ENCODE measurements at places on chromosomes 11 and 22. TPM values are rescaled to one million over a fixed set of nuclear protein-coding genes. Genes with fewer than 3 reads are reported as not detected.

DNA sequence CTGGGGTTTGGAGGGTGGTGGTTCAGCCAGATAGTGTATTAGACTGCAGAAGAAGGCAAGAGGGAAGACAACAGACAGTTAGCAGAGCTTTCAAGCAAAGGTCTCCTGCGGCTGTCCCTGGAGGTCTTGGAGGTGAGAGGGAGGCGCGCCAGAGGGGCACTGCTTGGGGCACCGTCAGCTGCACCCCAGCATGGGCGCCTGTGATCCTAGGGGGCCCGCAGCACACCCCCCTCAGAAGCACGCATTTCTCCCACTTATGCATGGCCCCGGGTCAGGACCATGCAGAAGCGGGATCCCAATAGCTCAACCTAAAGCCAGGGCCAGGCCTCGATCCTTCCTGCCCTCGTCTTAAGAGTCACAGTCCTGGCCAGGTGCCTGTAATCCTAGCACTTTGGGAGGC lies 26.5 kb downstream of the FGF4 start:
- no peak for DNase-seq

GRCh38 chr11:27331981-27332380 lies 31.0 kb downstream of the CCDC34 start:
- peak; percentile 27 for DNase-seq

DNA sequence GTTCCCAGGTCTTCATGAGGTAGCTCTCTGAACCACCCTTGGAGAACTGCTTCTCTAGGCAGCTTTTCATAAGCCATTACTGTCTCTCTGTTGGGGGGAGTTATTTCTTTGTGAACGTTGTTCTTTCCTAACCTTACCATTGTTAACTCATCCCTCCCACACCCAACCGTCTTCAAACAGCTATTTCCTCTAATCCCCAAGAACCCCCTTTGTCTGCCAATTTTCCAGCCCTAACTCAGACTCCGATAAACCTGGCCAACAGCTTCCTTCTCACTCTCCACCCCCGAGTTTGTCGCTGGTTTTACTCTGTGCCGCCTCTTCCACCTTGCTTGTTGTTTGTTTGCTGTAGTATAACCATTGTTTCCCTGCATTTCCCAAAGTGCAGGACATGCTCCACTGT lies 131.5 kb downstream of the CCDC34 start:
- peak; percentile 64 for DNase-seq

GRCh38 chr11:8598506-8598905 lies 4.5 kb upstream of the STK33 start:
- DNase-seq = no peak

GRCh38 chr11:16110886-16111285 lies 245.5 kb downstream of the SOX6 start:
- DNase-seq = no peak

GRCh38 chr11:1884303-1884700 lies 7.4 kb downstream of the PRR33 start:
- no peak for DNase-seq

- DNase-seq = no peak
Observed at GRCh38 chr22:25366408-25366807, 147.0 kb downstream of the CRYBB2 start.

DNA sequence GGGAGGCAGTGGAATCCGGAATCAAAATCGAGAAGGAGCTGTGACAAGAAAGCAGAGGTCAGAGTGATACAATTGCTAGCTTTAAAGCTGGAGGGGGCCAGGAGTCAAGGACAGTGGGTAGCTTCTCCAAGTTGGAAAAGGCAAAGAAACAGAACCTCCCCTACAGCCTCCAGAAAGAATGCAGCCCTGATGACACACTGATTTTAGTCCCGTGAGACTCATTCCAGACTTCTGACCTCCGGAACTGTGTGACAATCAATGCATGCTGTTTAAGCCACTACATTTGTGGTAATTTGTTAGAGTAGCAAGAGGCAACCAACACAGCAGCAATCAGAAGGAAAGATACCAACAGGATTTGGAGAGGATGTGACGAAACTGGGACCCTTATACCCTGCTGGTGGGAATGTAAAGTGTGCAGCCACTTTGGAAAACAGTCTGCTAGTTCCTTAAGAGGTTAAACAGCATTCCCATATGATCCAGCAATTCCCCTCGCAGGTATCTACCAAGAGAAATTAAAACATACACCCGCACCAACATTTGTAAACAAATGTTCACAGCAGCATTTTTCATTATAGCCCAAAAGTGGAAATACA lies 66.7 kb downstream of the DSCAML1 start:
- peak; percentile 9 for DNase-seq

- DNase-seq = peak; percentile 83
Observed at GRCh38 chr11:72738199-72739141, 13.7 kb downstream of the ARAP1 start.

GRCh38 chr11:122599434-122599833 lies 56.1 kb upstream of the UBASH3B start:
- DNase-seq = no peak

DNA sequence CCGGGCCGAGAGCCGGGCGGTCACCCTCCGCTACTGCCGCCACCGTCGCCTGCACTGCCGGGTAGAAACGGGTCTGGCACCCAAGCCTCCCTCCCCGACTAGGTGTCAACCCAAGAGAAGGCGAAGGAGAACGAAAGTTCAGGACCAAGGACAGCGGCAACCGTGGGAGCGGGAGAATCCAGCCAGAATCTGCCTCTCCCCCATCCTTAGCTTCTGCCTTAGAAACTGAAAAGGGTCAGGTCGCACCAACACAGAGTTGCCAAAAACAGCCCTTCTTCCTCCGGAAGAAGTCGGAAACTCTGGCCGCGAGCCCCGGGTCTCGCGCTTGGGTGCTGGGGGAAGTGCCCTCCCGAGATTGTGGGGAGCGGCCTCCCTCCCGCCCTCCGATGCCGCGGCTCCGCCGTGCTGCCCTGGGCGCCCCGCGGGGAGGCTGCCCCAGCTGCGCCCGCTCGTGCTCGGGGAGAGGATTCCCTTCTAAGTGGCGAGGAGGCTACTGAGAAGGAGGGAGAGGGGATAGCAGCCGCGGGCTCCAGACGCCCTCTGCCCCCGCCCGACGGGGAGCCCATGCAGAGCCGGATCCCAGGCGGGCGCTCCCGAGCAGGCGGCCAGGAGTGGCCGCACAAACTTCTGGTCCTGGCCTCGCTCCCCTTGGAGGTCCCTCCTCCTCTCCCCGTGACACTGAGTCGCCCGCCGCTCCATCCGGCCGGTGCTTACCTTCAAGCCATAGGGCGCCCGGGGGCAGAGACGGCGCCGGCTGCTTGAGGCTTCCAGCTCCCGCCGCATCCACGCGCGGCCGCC lies 637 bp downstream of the DRD2 start:
- DNase-seq = peak; percentile 78

GRCh38 chr22:35629406-35630216 lies 12.5 kb upstream of the MB start:
- peak; percentile 98 for DNase-seq

DNA sequence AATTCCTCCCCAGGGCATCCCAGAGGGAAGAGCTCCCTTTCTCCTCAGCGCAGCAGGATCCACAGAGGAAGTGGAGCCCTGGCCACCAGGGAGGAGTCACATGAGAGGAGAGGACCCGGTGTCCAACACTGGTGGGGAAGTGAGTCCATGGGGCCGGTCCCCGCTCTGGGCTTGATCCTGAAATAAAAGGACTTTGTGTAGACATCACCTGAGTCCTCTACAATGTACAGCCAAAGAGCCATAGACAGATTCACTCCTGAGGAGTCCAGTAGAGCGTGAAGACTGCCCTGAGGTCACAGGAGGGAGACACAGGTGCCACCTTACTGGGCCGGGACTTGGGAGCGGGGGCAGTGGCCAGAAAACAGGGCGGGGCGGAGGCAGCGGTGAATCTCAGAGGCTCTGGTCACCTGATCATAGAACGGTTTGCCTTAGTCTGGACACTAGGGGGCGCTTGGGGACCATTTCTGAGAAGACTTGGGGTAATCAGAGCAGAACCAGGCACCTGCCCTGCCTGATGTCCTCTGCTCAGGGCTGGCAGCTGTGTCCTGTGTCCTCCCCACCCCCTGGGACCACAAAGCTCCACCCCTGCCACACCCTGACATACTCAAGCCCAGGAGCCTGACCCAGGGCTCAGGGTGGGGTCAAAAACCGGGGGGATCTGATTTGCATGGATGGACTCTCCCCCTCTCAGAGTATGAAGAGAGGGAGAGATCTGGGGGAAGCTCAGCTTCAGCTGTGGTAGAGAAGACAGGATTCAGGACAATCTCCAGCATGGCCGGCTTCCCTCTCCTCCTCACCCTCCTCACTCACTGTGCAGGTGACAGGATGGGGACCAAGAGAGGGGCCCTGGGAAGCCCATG lies 112.7 kb downstream of the VPREB1 start:
- peak; percentile 78 for DNase-seq

- no peak for DNase-seq
Observed at GRCh38 chr22:22770881-22771280, 116.7 kb upstream of the IGLL5 start.

DNA sequence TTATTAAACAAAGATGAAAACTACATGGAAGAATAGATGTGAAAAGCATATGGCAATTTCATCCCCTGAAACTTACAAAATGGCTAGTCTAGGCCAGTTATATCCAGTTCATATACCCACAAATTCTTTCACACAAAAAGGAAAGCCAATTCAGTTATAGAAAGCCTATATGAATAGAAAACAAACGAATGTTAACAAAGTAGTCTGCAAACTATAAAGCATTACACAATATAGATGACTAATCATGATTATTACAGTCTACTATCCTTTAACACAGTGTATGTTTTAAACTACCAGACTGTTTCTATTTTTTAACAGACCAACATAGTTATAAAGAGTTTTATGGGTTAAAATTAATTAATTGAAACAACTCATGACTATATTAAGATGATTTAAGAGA lies 12.1 kb downstream of the DCUN1D5 start:
- DNase-seq = peak; percentile 59

- DNase-seq = peak; percentile 1
Observed at GRCh38 chr11:23585416-23586104, 725.3 kb upstream of the CCDC179 start.

GRCh38 chr22:24134090-24134846 lies 47.0 kb upstream of the SUSD2 start:
- no peak for DNase-seq

- DNase-seq = no peak
Observed at GRCh38 chr22:43824724-43825420, 12.8 kb upstream of the EFCAB6 start.

GRCh38 chr11:115739878-115740277 lies 235.7 kb upstream of the CADM1 start:
- DNase-seq = no peak

GRCh38 chr22:40714499-40715337 lies 35.4 kb downstream of the MCHR1 start:
- DNase-seq = peak; percentile 53

DNA sequence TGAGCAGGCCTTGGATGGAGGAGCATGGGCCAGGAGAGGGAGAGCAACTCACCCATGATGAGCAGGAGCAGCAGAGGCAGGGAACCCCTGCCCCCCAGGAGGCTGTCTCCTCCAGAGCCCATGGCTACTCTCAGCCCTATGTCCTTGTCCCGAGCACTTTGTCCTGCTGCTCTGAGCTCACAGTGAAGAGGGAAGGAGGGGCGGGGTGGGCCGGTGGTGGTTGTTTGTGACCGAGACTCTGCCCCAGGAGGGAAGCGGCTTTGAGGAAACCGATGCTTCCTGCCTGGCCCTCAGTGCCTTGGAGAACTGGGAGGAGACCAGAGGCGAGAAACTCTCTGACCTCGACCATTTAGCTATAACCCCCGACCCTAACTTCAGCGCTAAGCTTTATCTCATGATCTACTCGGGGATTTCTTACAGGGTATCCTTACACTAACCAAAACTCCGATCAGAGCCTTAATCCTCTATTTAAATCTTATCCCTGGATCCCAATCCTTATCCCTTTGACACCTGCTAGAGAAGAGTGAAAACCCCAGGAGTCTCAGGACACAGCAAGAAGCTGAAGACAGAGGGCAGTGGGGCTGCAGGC lies at the start of gene ROBO4:
Gene ROBO4, minus strand, starts transcription at position 192 of the 589 bp plus-strand sequence. Its CDS starts 70 bp downstream, at position 122.
- DNase-seq = no peak

DNA sequence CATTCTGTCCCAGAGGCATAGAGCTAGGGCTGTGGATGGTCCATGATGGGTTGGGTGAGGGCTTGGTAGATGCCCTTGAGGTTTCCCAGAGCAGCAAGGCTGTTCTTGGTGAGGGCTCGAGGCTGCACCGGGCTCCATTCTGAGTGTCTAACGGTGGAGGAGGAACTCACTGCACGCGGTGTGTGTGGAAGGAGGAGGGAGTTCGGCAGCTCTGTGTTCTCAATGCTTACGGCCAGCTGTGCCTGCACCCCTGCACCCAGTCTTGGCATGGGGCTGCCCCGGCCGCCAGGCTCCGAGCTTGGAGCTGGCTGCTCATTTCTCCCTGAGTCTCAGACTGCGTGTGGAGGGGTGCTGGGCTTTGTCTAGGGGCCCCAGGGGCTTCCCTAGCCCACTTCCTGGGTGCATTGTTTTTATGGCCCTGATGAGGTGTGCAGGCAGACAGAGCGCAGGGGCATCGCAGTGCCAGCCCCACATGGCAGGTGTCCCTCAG lies 1247.1 kb downstream of the BRD1 start:
- no peak for DNase-seq

GRCh38 chr11:119842731-119843130 lies 113.7 kb upstream of the NECTIN1 start:
- DNase-seq = no peak

GRCh38 chr11:111777094-111778046 lies 11.2 kb upstream of the PPP2R1B start:
- peak; percentile 87 for DNase-seq

- peak; percentile 26 for DNase-seq
Observed at GRCh38 chr11:12537778-12538401, 136.3 kb upstream of the TEAD1 start.

GRCh38 chr11:124676386-124676785 lies 2.7 kb downstream of the SPA17 start:
- peak; percentile 78 for DNase-seq

DNA sequence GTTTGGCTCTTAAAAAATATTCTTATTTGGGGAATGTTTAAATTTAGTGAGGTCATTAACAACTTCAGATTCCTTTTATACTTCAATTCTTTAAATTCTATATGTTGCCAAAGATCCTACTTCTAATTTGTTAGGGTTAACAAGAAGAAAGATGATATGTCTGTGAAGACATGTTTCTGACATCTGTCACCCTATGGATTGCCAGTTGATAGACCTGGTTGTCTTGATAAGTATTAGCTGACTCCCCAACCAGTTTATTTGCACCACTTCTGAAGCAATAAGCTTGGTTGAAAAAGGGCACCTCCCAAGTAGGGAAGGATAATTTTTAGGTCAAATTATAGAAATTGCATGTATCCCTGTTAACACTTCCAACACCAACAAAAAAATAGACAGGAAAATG lies 29.3 kb downstream of the ARHGEF12 start:
- no peak for DNase-seq

Gene MUC5AC
- total RNA-seq = not detected

Gene RHOD
- total RNA-seq = 28.7 TPM

Gene SCGB1D2
- not detected for total RNA-seq

Gene SCUBE2
- total RNA-seq = 3.5 TPM

Gene TUBGCP6
- 32.0 TPM for total RNA-seq

Gene OR4C5
- not detected for total RNA-seq

Gene FOLR3
- 4.3 TPM for total RNA-seq

Gene TRPM5
- not detected for total RNA-seq

All from GM23248 (cell line).